Memory B cell (primary cell): ENCODE measurements at places on chromosomes 1 and 21.

- no peak for DNase-seq
- H3K4me3 ChIP-seq: no peak overlapping the region
- no peaks in the 10 kb centered on the region for H3K4me1 ChIP-seq
- H3K27ac ChIP-seq: no peak overlapping the region
Measured at GRCh38 chr1:196105901-196106300, 502.3 kb downstream of the KCNT2 start.

GRCh38 chr1:6889875-6890480 lies 104.7 kb downstream of the CAMTA1 start:
- peak; percentile 40 for DNase-seq
- peaks cover 3% of the 10 kb centered on the region for H3K36me3 ChIP-seq
- no peak overlapping the region for H3K4me3 ChIP-seq
- H3K4me1 ChIP-seq: peaks cover 11% of the 10 kb centered on the region

DNA sequence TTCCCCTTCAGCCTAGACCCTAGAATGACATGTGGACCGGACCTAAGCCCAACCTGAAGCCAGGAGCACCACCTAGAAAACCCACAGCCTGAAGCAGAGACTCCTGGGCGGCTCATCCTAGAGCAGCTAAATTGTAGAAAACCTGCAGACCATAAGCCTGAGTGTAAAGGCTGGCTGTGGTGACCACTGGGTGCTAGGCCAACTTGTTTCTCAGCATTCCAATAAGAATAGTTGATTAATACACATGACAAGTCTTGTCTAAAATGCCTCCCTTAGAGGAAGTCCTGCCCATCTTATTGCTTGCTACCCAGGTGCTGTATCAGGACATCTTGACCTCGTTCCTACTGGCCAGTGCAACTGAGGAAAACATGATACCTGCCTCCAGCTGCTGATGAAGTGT lies 23.3 kb upstream of the CASQ2 start:
- no peak for DNase-seq
- H3K36me3 ChIP-seq: no peaks in the 10 kb centered on the region
- no peaks in the 10 kb centered on the region for H3K4me1 ChIP-seq
- no peak overlapping the region for H3K27ac ChIP-seq
- H3K27me3 ChIP-seq: peaks cover 12% of the 10 kb centered on the region

DNA sequence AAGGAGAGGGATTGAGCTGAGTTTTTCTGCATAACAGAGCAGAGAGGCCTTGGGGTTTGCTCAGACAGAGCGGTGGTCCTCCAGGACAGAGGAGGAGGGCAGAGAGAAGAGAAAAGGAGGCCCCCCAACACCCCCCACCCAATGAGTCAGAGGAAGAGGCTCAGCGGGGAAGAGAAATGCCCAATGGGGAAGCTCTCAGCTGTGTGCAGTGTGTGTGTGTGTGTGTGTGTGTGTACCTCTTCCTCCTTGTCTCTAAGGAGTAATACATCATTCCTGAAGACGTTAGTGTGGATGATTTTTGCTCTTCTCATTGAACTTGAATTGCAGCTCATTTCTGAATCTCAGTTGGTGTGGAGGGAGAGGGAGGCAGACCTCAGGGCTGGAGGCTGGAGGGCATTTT lies 8.7 kb downstream of the TMPRSS3 start:
- no peak overlapping the region for H3K4me3 ChIP-seq
- peaks cover 15% of the 10 kb centered on the region for H3K4me1 ChIP-seq
- peaks cover 3% of the 10 kb centered on the region for H3K36me3 ChIP-seq
- H3K27me3 ChIP-seq: peaks cover 22% of the 10 kb centered on the region
- DNase-seq: no peak
- no peak overlapping the region for H3K27ac ChIP-seq

DNA sequence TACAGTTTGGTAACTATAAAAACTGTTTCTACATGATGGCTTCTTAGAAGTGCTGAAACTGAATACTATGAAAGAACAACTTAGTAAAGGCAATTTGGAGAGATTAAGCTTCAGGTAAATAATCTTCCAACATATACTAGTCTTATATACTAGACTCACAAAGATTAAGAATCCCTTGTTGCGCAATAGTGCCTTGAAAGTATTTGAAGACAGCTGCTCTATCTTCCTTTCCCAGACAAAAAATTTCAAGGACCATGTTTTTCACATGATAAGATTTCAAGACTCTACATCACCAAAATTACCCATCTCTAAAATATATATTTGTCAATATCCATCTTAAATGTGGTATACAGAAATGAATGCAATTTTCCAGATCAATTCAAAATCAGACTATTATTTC lies 37.7 kb upstream of the ASPM start:
- DNase-seq: no peak
- H3K4me1 ChIP-seq: peaks cover 8% of the 10 kb centered on the region
- H3K4me3 ChIP-seq: no peak overlapping the region
- H3K27ac ChIP-seq: peak overlapping the region; percentile 32
- peaks cover 30% of the 10 kb centered on the region for H3K36me3 ChIP-seq
- H3K27me3 ChIP-seq: no peaks in the 10 kb centered on the region

DNA sequence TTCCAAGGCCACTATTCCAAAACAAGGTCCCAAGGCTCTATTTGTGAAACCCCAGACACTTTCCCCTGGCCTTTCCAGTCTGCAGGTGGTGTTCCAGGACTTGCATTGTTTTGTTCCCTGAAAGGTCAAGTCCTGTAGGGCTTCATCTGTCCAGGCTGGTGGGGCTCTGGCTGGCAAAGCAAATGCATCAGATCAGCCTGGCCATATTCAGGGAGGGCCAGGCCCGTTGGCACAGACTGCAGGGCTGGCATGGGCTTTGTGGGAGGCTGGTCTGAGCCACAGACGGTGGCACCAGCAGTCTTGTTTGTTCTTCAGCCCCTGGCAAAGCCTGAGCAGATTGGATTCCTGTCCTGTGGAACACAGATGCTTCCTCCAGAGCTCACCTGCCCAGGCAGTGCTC lies 93.0 kb downstream of the SPATA46 start:
- H3K27me3 ChIP-seq: peaks cover 15% of the 10 kb centered on the region
- no peak overlapping the region for H3K4me3 ChIP-seq
- no peaks in the 10 kb centered on the region for H3K4me1 ChIP-seq

DNA sequence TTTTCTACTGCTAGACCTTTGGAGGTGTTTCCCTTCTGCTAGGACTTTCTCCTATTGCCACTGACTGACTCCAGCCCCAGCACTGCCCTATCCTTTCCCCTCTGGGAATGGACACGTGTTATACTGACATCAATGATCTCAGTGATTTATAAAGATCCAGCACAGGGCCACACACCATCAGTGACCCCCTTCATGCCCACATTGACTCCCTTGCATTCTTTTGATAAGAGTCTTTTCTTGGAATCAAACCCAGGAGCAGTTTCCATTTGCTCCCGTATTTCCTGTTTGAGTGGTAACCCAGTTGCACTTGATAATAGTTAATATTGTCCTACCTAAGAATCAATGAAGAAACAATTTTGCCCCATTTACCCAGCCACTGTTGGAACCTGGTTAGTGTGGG lies 501.0 kb upstream of the USP24 start:
- H3K4me1 ChIP-seq: no peaks in the 10 kb centered on the region
- H3K27ac ChIP-seq: no peak overlapping the region
- no peak for DNase-seq
- H3K36me3 ChIP-seq: no peaks in the 10 kb centered on the region
- H3K27me3 ChIP-seq: peaks cover 6% of the 10 kb centered on the region

GRCh38 chr1:42348498-42348897 lies 13.5 kb upstream of the FOXJ3 start:
- no peak overlapping the region for H3K27ac ChIP-seq
- no peaks in the 10 kb centered on the region for H3K4me1 ChIP-seq
- peaks cover 13% of the 10 kb centered on the region for H3K27me3 ChIP-seq
- DNase-seq: no peak
- no peaks in the 10 kb centered on the region for H3K36me3 ChIP-seq
- no peak overlapping the region for H3K4me3 ChIP-seq

DNA sequence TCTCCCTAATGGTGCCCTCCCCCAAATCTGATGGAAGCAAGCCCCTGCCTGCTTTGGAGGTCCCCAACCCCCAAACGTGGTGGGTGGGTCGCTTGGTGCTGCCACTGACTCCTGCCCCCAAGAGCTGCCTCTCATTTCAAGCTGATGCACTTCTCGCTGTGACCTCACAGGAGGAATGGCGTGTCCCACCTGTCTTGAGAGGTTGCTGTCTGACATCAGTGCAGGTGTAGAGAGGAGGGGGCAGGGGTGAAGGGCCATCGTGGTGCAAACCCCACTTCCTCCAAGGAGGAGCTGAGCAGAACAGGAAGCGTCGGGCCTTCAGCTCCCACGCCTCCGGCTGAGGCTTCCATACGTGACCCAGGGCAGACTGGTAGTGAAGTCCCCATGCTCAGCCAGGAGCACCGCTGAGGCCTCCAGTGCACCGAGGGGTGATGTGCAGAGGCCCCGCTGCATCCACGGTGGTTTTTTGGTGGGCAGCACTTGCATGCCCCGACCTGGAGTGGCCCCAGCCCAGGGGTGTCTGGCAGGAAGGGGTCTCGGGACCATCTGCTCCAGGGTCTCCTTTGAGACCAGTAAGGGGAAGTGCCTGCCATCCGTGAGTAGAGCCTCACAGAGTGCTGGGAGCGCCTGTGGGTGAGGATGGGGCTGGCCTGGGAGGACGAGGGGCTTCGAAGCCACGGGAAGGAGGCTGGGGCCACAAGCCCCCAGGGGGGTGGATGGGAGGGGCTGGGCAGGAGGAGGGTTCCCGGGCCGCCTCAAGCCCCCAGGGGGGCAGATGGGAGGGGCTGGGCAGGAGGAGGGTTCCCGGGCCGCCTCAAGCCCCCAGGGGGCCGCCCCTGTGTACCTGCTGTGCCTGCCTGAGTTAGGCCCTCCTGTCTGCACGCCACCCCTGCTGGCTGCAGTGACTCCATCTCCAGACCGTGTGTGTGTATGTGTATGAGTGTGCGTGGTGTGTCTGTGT lies 39.8 kb downstream of the WDR4 start:
- H3K27ac ChIP-seq: no peak overlapping the region
- DNase-seq: no peak
- H3K27me3 ChIP-seq: no peaks in the 10 kb centered on the region
- peaks cover 10% of the 10 kb centered on the region for H3K36me3 ChIP-seq
- no peak overlapping the region for H3K4me3 ChIP-seq

GRCh38 chr1:6637770-6638169 lies 13.1 kb downstream of the THAP3 start:
- H3K4me1 ChIP-seq: no peaks in the 10 kb centered on the region
- H3K36me3 ChIP-seq: peaks cover 19% of the 10 kb centered on the region
- H3K4me3 ChIP-seq: no peak overlapping the region
- DNase-seq: no peak
- no peaks in the 10 kb centered on the region for H3K27me3 ChIP-seq

- no peak overlapping the region for H3K4me3 ChIP-seq
- no peaks in the 10 kb centered on the region for H3K27me3 ChIP-seq
- H3K4me1 ChIP-seq: no peaks in the 10 kb centered on the region
- H3K27ac ChIP-seq: no peak overlapping the region
Measured at GRCh38 chr1:216054600-216054999, 368.6 kb downstream of the USH2A start.

DNA sequence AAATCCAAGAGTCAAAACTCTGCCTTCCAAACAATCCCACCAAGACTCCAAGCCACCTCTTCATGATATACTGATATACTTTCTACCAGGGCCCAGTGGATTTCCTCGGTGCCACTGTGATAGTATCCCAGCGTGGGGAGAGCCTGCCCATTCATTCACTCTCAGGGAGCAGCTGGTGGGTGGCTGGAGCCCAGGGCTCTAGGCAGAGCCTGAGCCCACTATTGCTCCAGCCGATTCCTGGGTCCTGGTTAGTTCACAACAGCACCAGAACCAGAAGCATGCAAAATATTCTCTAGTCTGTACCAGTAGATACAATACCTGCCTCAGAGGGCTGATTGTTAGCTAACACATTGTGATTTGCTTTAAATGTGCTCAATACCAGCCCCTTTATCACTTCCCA lies 831 bp downstream of the CSRP1 start:
- peak overlapping the region; percentile 90 for H3K4me3 ChIP-seq
- no peaks in the 10 kb centered on the region for H3K27me3 ChIP-seq
- H3K27ac ChIP-seq: peak overlapping the region; percentile 86
- H3K36me3 ChIP-seq: no peaks in the 10 kb centered on the region
- peaks cover 29% of the 10 kb centered on the region for H3K4me1 ChIP-seq

DNA sequence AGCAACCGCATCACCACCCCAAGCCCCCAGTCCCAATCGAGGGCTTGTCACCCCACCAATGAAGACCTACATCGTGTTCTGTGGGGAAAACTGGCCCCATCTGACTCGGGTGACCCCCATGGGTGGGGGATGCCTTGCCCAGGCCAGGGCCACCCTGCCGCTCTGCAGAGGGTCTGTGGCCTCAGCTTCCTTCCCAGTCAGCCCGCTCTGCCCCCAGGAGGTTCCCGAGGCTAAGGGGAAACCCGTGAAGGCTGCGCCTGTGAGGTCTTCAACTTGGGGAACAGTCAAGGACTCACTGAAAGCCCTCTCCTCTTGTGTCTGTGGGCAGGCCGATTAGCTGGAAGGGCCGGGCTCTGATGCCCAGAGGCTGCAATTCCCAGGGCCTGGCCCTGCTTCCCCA lies 2.0 kb downstream of the SRARP start:
- no peaks in the 10 kb centered on the region for H3K27me3 ChIP-seq
- no peaks in the 10 kb centered on the region for H3K36me3 ChIP-seq
- no peak overlapping the region for H3K27ac ChIP-seq
- no peak overlapping the region for H3K4me3 ChIP-seq
- DNase-seq: no peak

GRCh38 chr1:204377800-204378668 lies 18.3 kb upstream of the PLEKHA6 start:
- peak overlapping the region; percentile 46 for H3K27ac ChIP-seq
- peaks cover 11% of the 10 kb centered on the region for H3K27me3 ChIP-seq
- H3K4me3 ChIP-seq: peak overlapping the region; percentile 84
